ENCODE measurements at places on chromosomes 7 and 10.

DNA sequence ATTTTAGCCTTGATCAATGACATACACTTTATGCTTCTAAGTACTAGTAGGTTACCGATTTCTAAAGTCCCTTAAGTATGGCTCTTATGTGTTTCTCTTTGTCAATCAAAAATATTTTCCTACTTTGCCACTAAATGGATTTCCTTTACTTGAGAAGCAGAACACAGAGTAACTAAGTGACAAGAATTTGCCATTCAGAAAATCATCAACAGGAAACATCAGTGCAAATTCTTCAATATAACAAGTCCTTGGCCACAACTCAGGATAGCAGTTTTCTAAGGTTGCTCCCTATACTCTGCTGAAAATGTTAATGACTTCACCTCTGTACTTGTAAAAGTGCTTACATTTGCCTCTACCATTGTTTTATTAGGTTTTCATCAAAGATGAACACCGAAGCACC, 239.6 kb upstream of the SLC26A5 start:
- H3K27me3 ChIP-seq, result no peaks in the 10 kb centered on the region
- no peaks in the 10 kb centered on the region for H3K36me3 ChIP-seq
- DNase-seq, result no peak
- H3K4me3 ChIP-seq, result no peak overlapping the region
- no peaks in the 10 kb centered on the region for H3K4me1 ChIP-seq
- H3K27ac ChIP-seq, result no peak overlapping the region

GRCh38 chr7:156751319-156751718, 110.7 kb downstream of the RNF32 start:
- H3K27ac ChIP-seq, result no peak overlapping the region
- no peaks in the 10 kb centered on the region for H3K27me3 ChIP-seq
- no peak for DNase-seq
- no peaks in the 10 kb centered on the region for H3K36me3 ChIP-seq

- no peak overlapping the region for H3K4me3 ChIP-seq
- DNase-seq, result no peak
- H3K27me3 ChIP-seq, result no peaks in the 10 kb centered on the region
- no peak overlapping the region for H3K27ac ChIP-seq
- no peaks in the 10 kb centered on the region for H3K36me3 ChIP-seq
Observed at GRCh38 chr10:71084061-71084817, 128.1 kb upstream of the UNC5B start.

DNA sequence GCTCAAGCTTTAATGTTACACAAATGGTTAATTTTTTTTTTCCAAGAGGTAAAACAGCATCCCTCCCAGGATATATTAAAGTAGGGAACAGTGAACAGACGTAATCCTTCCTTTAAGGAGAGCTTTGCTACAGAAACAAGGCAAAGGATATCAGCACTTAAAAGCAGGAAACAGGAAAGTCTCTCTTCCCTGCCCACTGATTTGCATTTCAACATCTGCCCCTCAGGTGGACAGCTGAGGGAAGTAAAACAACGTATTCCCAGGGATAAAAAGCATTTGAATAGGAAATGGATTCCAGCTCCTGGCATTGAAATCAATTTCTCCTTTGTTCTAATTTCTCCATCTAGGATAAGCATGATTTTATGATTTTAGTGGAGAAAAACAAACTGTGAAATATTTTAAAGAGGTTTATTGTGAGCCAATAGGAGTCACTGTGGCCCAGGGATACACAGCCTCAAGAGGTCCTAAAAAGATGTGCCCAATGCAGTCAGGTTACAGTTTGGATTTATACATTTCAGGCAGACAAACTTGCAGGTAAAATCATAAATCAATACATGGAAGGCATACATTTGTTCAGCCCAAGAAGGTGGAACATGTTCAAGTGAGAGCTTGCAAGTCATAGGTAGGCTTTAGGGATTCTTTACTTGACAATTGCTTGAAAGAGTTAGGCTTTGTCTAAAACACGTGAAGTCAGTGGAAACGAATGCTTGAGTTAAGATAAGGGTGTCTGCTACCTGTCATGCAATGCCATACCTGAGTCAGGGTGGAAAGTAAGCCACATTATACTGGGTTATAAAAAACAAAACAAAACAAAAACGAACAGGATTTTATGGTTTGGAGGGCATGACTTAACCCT, 286.2 kb upstream of the VWC2 start:
- H3K4me3 ChIP-seq, result no peak overlapping the region
- H3K4me1 ChIP-seq, result no peaks in the 10 kb centered on the region
- H3K27me3 ChIP-seq, result no peaks in the 10 kb centered on the region
- no peaks in the 10 kb centered on the region for H3K36me3 ChIP-seq

GRCh38 chr10:78299851-78300468, 266.3 kb downstream of the RPS24 start:
- H3K4me3 ChIP-seq, result peak overlapping the region; percentile 10
- no peaks in the 10 kb centered on the region for H3K27me3 ChIP-seq
- peak overlapping the region; percentile 53 for H3K27ac ChIP-seq
- peaks cover 26% of the 10 kb centered on the region for H3K4me1 ChIP-seq
- H3K36me3 ChIP-seq, result no peaks in the 10 kb centered on the region
- no peak for DNase-seq

GRCh38 chr10:44382981-44383748, 1.7 kb downstream of the CXCL12 start:
- H3K27me3 ChIP-seq, result no peaks in the 10 kb centered on the region
- DNase-seq, result no peak

DNA sequence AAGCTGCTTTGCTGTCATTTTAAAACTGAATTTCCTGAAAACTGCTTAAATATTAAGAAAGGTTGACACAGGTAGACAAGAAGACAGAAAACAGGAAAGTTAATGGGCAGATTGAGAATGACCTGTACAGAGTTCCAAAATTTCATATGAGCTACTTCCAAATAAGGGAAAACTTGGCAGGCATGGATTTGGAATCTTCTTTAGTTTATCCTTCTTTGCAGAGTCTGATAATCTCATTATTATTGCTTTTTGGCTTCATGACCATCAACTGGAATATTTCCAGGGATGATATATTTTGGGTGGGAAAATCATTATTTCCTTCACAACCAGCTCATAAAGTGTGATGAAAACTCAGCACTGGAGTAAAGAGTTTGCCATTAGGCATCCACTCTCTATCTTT, 346.5 kb upstream of the NPVF start:
- no peaks in the 10 kb centered on the region for H3K36me3 ChIP-seq
- no peak for DNase-seq
- H3K27me3 ChIP-seq, result no peaks in the 10 kb centered on the region
- H3K4me3 ChIP-seq, result no peak overlapping the region
- H3K4me1 ChIP-seq, result no peaks in the 10 kb centered on the region

DNA sequence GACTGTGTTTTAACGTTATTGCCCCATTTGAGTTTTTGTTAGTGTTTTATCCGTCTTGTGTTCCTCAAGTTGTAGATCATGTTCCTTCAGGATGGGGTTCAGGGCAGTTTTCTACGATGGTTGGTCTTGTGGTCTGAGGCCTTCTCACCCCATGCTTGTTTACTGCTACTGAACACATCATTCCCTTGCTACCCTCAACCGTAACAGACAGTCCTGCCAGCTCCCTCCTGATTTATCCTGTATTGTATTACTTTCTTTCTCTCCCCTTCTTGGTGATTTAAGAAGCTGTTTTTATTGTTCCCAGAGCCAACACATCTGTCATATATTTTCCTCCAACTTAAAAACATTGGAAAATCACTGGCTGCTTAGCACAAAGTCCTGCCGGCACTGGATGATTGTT, 719.8 kb downstream of the INHBA start:
- H3K27ac ChIP-seq, result no peak overlapping the region
- no peaks in the 10 kb centered on the region for H3K27me3 ChIP-seq
- no peaks in the 10 kb centered on the region for H3K4me1 ChIP-seq

- H3K4me1 ChIP-seq, result no peaks in the 10 kb centered on the region
- H3K4me3 ChIP-seq, result no peak overlapping the region
- H3K27me3 ChIP-seq, result no peaks in the 10 kb centered on the region
- no peaks in the 10 kb centered on the region for H3K36me3 ChIP-seq
- no peak overlapping the region for H3K27ac ChIP-seq
- DNase-seq, result no peak
Observed at GRCh38 chr7:36490419-36490830, 100.8 kb downstream of the ANLN start.

GRCh38 chr10:116699471-116700150, 42.8 kb downstream of the HSPA12A start:
- H3K4me3 ChIP-seq, result peak overlapping the region; percentile 12
- H3K27ac ChIP-seq, result no peak overlapping the region
- no peaks in the 10 kb centered on the region for H3K27me3 ChIP-seq
- peaks cover 10% of the 10 kb centered on the region for H3K4me1 ChIP-seq

DNA sequence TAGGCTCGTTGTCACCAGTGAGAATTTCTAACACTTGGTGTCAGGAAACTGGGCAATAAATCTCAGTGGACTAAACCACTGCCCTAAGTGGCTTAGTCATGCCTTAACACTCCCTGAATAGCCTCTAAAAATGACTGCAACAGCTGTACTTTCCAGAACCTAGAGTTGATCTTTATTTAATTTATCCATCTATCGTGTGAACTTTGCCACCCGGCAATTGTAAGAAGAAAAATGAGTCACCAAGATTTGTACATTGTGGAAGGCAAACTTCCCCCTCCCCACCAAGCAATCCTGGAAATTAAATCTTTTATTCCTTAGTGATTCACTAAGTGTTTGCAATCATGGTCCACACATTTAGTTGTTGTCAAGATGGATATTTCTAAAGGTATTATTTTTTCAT, 47.1 kb downstream of the NXPH1 start:
- H3K4me3 ChIP-seq, result no peak overlapping the region
- H3K4me1 ChIP-seq, result no peaks in the 10 kb centered on the region
- H3K27ac ChIP-seq, result no peak overlapping the region
- H3K36me3 ChIP-seq, result no peaks in the 10 kb centered on the region
- no peak for DNase-seq

- H3K27ac ChIP-seq, result no peak overlapping the region
- no peaks in the 10 kb centered on the region for H3K36me3 ChIP-seq
- DNase-seq, result no peak
- peaks cover 29% of the 10 kb centered on the region for H3K4me1 ChIP-seq
- H3K27me3 ChIP-seq, result no peaks in the 10 kb centered on the region
- no peak overlapping the region for H3K4me3 ChIP-seq
Observed at GRCh38 chr10:20596065-20596755, 300.9 kb downstream of the NEBL start.

DNA sequence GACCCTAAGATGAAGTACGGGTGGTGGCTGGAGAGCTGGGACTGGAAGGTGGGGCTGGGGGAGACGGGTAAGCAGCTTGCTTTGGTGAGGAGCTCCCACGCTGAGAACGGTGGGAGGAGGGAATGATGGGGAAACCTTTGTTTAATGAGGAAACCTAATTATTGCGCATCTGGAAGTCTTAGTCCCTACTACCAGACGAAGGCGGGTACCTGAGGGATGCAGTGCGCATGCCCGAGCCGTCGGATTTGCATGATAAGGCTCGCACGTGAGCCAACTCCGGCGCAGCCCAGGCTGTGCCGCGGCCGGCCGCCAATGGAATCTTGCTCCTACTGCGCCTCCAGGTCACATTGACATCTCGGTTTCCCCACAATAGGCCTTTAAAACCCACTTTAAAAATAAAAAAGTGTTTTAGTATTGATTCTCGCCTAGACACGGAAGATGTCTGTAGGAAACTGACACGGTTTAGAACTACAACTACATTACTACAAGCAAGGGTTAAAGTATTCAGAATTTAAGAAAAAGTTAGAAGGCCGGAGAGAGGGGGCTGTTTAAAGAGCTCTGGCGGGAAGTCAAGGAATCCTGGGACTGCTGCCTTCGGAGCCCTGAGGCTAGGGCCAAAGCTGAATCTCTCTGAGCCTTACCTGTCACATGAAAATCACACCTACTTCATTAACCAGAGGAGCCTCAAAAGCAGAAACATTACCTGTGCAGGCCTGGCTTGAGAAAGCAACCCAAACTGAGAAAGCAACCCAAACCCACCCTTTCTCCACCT, 12.1 kb upstream of the DLX6 start:
- peak overlapping the region; percentile 39 for H3K4me3 ChIP-seq
- H3K4me1 ChIP-seq, result peaks cover 4% of the 10 kb centered on the region
- no peak for DNase-seq
- H3K27ac ChIP-seq, result no peak overlapping the region

- no peak overlapping the region for H3K4me3 ChIP-seq
- no peak overlapping the region for H3K27ac ChIP-seq
- no peaks in the 10 kb centered on the region for H3K27me3 ChIP-seq
Observed at GRCh38 chr10:97861097-97861750, 11.6 kb downstream of the GOLGA7B start.

- H3K4me3 ChIP-seq, result no peak overlapping the region
- no peaks in the 10 kb centered on the region for H3K27me3 ChIP-seq
- no peaks in the 10 kb centered on the region for H3K36me3 ChIP-seq
- H3K27ac ChIP-seq, result no peak overlapping the region
Observed at GRCh38 chr7:92192326-92192725, 13.4 kb upstream of the LRRD1 start.

GRCh38 chr10:105967256-105967655, 1197.2 kb downstream of the SORCS1 start:
- H3K4me3 ChIP-seq, result no peak overlapping the region
- no peak for DNase-seq
- no peak overlapping the region for H3K27ac ChIP-seq
- no peaks in the 10 kb centered on the region for H3K36me3 ChIP-seq

- no peak overlapping the region for H3K27ac ChIP-seq
- H3K27me3 ChIP-seq, result no peaks in the 10 kb centered on the region
- no peak for DNase-seq
- H3K4me3 ChIP-seq, result no peak overlapping the region
Observed at GRCh38 chr7:28564755-28565374, 152.5 kb downstream of the CREB5 start.

GRCh38 chr10:20271490-20271889, 455.3 kb downstream of the PLXDC2 start:
- no peaks in the 10 kb centered on the region for H3K27me3 ChIP-seq
- no peaks in the 10 kb centered on the region for H3K4me1 ChIP-seq
- no peak overlapping the region for H3K4me3 ChIP-seq
- DNase-seq, result no peak

DNA sequence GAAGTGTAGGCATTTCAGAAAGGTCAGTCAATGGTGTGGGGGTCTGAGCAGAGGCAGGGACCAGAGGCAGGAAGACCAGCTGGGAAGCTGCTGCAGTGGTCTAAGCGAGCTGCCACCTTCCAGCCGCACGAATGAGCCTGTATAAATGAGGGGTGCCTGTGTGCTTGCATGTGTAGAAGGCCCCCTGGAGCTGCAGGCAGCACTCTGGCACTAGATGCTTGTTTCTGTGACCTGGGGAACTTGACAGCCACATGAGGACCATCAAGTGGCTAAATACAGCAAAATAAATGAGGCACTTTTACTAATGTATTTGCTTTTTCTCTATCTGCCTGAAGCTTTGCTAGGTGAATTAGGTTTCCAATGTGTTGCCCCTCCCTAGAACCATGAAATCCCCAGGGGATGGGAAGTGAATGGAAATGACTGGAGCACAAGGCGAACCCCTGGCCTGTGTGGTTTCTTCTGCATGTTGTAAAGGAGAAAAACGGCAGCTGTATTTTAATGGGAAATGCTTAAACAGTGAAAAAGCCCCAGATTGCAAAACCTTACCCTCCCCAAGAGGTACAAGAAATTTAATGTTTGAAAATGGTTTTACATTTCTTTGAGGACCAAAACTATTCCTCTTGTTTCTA, 57.7 kb downstream of the PYROXD2 start:
- H3K27ac ChIP-seq, result no peak overlapping the region
- no peaks in the 10 kb centered on the region for H3K27me3 ChIP-seq
- peaks cover 5% of the 10 kb centered on the region for H3K4me1 ChIP-seq
- no peaks in the 10 kb centered on the region for H3K36me3 ChIP-seq
- H3K4me3 ChIP-seq, result no peak overlapping the region
- DNase-seq, result no peak
